ENCODE measurements at places on chromosomes 7 and 10. TPM values are rescaled to one million over a fixed set of nuclear protein-coding genes. Genes with fewer than 3 reads are reported as not detected.

DNA sequence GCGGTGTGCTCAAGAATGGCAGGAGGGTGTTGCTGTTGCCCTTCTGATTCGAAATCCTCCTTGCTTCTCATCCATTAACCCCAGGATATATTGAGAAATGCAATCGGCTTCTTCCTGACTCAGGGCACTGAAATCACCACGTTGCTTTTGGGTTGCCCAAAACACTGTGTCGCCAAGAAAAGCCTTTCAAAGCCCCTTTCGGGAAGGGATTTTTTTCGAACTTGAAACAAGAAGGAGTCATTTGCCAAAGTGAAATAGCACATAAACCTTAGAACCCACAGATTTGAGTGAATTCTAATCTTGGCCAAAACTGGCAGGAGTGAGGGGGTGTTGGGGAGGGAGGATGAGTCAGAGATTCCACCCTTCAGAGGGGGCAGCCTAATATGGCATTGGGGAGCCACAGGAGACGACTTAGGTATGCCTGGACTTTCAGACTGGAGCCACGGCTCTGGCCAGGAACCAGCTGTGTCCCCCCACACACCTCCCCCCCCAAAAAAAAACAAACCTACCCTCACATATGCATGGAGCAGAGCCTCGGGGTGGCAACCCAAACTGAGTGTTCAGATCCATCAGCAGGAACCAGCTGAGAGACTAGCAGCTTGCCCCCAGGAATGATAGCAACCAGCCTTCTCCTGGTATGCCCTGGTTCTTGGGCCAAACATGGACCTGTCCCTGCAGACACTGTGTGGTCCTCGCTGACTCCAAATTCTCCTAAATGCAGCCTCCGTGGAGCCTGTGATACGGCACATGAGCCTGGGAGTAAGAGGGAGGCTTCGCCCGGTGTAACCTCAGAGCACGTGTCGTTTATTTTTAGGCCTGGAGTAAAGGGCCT is 138.4 kb downstream of the FGFR2 start:
- no peak for DNase-seq

DNA sequence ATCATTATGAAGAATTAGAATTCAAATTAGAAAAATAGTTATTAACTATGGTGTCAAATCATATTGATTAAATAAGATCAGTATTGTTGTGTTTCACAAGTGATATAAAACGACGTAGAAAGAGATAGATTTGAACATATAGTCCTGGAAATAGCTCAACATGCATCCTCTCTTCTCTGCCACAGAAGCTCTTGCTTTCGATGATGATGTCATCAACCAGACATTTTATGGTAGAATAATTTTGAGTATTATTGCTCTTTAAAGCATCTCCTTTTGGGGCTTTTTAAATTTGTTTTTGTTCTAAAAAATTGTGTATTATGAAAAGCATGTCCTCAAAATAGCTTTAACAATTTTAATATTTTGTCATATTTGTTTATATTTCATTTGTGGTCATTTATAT is 95.0 kb downstream of the DGKB start:
- no peak for DNase-seq

The PRKCQ gene
- total RNA-seq: 0.16 TPM

- DNase-seq: no peak
Measured at GRCh38 chr7:35735396-35735795, 40.5 kb upstream of the HERPUD2 start.

The IL15RA gene
- total RNA-seq: 11.6 TPM

The UCN3 gene
- total RNA-seq: not detected

The FAM204A gene
- total RNA-seq: 48.5 TPM
